HuH-7 (cell line): ENCODE measurements at places on chromosomes 6 and 20.

GRCh38 chr20:7841291-7841970 is 98.8 kb downstream of the HAO1 start:
- no peak for DNase-seq

DNA sequence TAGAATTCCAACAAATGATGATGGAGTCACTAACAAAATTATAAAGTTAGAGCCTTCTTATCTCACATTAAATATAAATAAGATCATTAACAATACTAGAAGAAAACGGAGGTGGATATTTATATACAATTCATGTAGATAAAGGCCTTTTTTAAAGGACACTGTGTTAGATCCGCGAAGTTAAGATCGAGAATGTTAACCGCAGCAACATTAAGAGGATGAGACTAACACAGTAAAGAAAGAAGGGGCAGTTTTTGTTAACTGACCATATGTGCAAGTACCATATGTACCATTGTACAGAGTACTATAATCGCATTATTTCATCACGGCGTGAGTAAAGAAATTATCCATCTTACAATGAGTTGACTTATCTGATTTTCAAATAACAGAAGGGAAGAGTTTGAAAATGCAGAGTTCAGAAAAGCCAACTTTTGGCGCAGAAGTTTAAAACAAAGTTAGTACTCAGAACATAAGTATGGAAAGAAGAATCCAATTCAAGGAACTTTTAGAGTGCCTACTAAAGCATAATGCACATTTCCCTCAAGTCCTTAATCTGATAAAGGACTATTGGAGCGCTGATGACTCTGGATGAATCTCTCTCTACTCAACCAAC is 1.4 kb downstream of the FBXL4 start:
- DNase-seq = no peak

- DNase-seq = peak; percentile 60
Measured at GRCh38 chr20:10857352-10858070, 183.7 kb upstream of the JAG1 start.

DNA sequence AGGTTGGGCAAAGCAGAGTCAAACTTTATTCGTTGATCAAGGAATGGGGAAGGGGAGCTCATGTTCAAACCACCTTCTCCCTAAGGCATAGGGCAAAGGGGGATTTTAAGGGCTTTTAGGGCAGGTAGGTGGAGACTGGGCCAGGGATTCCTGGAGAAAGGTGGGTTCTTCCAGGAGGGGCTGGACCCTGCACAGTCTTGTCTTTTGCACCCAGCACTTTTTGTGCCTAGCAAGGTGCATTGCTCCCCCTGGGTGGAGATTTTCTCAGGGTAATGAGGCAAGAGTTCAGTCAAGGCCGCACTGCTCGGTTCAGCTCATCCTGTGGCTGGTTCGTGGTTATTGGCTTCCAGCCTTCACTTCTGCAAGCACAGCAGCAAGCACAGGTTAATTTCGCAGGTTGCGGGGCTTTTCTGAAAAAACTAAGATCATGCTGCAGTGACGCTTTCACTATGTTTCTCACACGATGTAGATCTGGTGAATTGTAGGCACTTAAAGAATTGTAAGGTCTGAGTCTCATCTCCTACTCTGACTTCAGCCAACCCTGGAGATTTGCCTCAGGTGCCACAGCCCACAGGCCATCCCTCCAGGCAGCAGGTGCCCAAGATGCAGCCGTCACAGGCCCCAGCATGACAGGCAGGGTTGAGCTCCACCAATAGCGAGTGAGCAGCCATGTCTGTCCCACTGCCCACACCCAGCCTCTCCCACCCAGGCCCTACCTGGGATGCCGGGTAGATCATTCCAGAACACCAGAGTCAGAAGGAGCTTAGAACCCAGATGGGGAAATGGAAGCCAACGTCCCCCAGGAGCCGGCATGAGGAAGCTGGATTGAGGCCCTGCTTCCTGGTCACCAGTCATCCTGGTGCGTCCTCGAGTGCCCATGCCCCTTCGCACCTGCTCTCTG is 37.1 kb downstream of the SUN5 start:
- peak; percentile 6 for DNase-seq

- no peak for DNase-seq
Measured at GRCh38 chr20:37408302-37409193, 62.6 kb downstream of the SRC start.

- DNase-seq = no peak
Measured at GRCh38 chr6:38571721-38572120, 68.0 kb downstream of the BTBD9 start.

DNA sequence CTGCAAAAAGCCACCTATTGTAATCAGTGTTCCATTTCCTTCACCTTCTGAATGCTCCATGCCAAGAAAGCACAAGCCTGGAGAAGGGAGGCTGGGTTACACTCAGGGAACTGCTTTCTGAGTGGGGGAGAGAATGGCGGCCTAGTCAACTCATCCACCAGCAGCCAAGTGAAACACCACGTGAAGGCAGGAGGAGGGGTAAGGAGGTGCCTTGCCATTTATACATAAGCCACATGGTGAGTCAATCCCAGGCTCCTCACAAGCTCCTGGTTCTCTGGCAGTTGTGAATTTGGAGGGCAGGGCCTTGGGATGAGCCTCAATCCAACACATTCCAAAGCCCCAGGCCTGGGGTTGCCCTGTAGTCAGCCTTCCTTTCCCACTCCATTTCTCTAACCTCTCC is 149.4 kb downstream of the CD24 start:
- DNase-seq = no peak

DNA sequence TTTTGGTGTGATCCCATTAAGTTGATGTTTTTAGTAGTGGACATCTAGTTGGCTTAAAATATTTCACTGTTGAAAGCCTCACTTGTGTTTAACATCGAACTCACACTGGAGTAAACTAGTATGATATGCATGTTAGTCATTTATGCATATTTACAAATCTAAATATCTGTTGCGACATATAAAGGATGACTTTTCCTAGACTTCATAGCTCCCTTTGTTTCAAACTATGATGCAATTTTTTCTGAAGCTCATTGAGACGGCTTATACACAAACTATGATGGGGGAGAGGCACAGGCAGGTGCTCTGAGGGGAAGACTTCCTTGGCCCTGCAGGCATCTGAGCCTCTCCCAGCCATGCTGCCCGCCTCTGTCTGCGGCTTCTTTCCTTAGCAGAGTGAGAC is 11.8 kb upstream of the FOXC1 start:
- DNase-seq = no peak

GRCh38 chr6:128209771-128210170 is 308.9 kb upstream of the THEMIS start:
- DNase-seq = no peak

- DNase-seq = no peak
Measured at GRCh38 chr20:59961423-59961822, 3.2 kb downstream of the CDH26 start.

DNA sequence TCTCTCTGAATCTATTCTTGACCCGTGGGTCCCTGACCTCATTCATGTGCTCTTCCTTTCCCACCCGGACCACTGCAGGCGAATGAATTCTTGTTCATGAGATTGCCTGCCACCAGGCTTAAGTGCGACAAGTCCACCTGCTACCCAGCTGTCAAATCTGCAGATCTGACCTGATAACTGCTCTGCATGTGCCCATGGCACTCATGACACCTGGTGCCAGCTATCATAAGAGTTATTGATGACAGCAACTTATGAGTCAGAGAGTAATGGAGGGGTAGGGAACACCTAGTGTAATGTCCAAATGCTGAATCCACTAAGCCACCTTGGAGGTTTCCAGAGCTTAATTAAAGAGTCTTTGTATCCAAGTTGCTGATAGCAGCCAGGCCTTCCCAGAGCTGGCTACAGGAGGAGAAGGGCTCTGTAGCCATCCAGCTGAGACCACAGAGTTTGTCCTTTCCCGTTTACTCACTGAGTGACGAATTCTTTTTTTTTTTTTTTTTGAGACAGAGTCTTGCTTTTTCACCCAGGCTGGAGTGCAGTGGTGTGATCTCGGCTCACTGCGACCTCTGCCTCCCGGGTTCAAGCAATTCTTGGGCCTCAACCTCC is 17.4 kb downstream of the SHLD1 start:
- no peak for DNase-seq

DNA sequence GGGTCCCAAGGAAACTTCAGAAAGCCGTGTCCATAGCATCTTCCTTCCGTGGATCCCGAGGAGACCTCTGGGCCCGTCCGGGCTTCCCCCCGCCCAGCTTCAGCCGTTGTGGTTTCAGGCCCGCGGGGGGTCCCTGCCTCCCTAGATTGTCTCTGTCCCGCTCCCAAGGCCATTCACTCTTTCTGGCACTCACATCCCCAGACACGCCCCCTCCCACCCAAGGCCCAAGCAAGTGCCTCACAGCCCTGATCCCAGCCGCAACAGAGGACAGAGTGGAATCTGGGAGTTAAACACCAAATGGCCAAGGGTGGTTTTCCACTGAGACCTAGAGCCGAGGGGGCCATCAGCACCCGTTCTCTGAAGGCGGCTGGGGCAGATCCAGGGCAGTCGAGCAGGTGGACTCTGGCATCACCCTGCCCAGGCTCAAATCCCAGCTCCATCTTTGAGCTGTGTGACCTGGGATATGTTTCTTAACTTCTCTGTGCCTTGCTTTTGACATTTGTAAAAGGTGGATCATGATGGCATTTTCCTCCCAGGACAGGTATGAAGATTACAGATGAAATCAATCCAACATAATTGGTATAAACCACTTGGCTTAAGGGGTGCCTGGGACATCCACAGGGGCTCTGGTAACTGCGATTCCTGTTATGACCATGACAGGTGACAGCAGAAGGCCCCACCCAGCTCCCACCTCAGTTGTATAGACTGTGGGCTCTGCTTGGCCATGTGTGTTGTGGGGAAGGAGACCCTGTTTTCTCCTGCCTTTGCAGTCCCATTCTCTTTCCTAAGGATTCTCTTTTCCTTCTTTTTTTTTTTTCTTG is 48.1 kb downstream of the CTCFL start:
- DNase-seq = no peak

GRCh38 chr20:9889270-9889981 is 50.5 kb upstream of the PAK5 start:
- DNase-seq = no peak

DNA sequence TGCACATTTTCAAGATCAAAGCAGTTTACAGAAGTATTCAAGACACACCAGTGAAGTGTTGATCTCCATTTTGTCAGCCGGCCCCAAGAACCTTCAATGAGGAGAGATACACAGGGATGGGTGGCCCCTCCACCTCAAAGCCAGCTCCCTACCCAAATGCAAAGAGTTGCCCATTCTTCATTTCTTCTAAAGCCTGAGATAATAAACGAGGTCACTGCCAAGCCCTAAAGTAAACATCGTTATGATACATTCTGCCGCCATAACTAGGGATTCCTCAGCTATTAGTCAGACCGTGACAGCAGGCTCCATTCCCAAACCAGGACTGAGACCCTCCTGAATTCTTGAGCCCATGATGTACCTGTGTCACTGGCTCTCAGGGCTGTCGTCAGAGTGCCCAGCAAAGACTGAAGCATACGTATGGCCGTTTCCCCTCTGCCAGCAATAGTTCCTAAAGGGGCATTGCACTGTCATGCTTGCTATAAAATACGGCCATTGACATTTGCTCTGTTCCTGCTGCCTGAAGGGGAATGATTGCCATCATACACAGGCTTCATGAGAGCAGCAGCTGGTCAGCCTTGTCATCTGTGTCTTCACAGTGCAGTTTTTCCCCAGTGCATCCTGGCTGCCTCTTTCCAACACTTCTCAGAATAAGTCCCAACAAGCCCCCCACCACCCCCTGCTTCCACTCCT is 41.7 kb downstream of the ISM1 start:
- DNase-seq = peak; percentile 24

- no peak for DNase-seq
Measured at GRCh38 chr20:38269040-38269439, 8.5 kb upstream of the KIAA1755 start.
